ENCODE measurements at places on chromosomes 1 and 21.

- no peak for DNase-seq
Observed at GRCh38 chr21:20968391-20968790, 29.8 kb upstream of the NCAM2 start.

DNA sequence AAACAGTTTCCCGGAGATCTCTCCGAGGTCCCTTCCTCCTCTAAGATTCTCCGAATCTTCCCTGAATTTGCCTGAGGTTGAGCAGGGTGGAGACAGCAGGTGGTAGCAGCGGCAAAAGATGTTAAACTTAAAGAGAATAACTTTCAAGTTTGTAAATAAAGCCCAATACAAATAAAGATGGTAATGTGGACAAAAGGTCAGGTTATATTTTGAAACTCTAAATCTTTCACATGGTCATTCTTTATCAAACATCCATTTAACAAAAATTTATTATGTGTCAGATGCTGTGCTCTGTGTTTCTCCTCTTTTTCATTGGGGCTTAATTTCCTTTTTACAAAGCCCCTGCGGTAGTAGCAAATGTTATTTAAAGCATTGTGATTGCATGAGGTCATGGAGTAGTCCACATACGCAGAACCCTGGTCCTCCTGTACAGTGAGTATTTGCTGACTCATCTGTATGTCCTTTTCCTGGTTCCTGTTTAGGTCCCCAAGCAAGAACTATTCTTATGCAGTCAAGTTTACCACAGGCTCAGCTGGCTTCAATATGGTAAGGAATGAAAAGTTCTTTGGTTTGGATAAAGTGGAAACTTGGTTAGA is 119.2 kb downstream of the ITSN1 start:
- DNase-seq, result no peak

- no peak for DNase-seq
Observed at GRCh38 chr1:15918962-15919715, 56.8 kb downstream of the ZBTB17 start.

DNA sequence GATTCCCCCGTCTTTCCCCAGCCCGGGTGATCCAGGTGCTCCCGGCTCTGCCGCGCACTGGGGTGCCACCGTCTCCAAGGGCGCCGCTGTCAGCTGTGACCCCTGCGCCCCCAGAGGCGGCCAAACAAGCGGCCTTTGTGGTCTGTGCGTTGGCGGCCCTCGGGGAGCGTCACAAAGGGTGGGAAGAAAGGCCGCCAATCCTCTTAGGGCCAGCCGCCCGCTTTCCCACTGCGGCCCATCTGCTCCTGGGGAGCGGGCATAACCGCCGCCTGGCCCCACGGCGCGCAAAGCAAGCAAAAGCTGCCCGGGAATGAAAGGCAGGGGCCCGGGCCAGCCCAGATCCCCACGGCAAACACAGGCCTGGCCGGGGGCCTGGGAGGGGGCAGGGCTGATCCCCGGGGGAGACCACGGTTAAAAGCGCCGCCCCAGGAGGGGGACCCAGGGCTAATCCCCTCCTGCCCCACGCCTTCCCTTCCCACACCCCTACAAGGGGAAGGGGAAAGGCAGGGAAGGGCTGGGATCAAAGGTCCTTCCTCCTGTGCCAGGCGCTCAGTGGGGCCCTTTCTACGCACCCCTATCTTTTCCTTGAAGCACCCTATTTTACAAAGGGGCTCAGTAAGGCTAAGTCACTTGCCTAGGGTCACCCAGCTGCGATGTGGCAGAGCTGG is 24.0 kb downstream of the C1QB start:
- DNase-seq, result no peak

GRCh38 chr1:210739627-210740026 is 394.3 kb downstream of the KCNH1 start:
- no peak for DNase-seq

- no peak for DNase-seq
Observed at GRCh38 chr1:179826626-179827280, 50.9 kb downstream of the TOR1AIP2 start.

- no peak for DNase-seq
Observed at GRCh38 chr1:2224170-2224584, 3.9 kb upstream of the SKI start.

Measured in pancreas (tissue), 10 donors.